Stimulated activated effector memory CD8-positive, alpha-beta T cell treated with anti-CD3 and anti-CD28 coated beads, Interleukin-12 subunit alpha, Interleukin-12 subunit beta, amount 100 ng/mL, for 72 hours (primary cell): ENCODE measurements at places on chromosomes 7 and 10.

DNA sequence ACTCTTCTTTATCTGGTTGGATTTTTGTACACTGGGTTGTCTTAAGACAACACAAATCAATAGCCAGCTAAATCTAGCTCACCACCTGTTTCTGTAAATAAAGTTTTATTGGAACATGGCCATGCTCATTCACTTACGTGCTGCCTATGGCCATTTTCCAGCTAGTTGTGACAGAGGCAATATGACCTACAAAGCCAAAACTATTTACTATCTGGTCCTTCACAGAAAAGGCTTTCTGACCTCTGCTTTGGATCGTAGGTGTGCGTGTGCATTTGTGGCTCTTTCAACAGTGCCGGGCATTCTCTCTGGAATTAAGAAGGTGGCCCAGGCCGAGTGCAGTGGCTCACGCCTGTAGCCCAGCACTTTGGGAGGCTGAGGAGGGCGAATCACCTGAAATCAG lies 45.5 kb downstream of the NRAP start:
- no peak for DNase-seq

- DNase-seq = no peak
Measured at GRCh38 chr7:94838717-94839116, 68.7 kb upstream of the PPP1R9A start.

DNA sequence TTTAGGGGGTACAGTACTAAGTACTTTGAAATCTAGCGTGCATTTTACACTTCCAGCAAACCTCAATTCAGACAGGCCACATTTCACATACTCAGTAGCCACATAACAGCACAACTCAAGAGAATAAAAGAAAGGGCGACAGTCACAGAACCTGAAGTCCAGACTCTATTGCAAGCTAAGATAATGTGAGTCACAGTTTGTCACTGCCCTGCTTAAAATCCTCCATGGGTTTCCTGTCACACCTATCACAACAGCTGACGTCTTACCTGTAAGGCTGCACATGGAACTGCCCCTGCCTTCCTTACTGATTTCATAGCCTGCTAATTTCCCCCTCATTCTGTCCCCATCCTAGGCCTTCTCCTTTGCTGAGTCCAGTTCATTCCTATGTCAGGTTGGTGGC lies 16.1 kb upstream of the CDK14 start:
- DNase-seq = no peak

DNA sequence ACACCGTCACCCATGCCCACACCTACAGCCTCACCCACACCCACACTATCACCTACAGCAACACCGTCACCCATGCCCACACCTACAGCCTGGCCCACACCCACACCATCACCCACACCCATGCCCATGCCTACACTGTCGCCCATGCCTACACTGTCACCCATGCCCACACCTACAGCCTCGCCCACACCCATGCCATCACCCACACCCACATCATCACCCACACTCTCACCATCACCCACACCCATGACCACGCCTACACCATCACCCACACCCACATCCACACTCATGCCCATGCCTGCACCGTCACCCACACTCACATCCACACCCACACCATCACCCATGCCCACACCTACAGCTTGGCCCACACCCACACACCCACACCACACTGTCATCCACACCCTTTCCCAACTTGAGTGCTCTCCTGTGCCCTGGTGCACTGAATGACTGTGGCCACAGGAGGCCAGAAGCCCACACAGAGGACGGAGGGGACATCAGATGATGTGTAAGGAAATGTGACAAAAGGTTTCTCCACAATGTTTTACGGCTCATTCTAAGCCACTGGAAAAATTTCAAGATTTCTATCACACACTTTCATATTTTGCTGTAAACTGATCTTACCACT lies 153.3 kb downstream of the WDR37 start:
- DNase-seq = no peak

GRCh38 chr7:99080679-99081078 lies 63.2 kb downstream of the SMURF1 start:
- no peak for DNase-seq

GRCh38 chr10:27450225-27450624 lies 53.9 kb upstream of the RAB18 start:
- DNase-seq = no peak

- DNase-seq = no peak
Measured at GRCh38 chr7:132130497-132130896, 445.8 kb downstream of the PLXNA4 start.

DNA sequence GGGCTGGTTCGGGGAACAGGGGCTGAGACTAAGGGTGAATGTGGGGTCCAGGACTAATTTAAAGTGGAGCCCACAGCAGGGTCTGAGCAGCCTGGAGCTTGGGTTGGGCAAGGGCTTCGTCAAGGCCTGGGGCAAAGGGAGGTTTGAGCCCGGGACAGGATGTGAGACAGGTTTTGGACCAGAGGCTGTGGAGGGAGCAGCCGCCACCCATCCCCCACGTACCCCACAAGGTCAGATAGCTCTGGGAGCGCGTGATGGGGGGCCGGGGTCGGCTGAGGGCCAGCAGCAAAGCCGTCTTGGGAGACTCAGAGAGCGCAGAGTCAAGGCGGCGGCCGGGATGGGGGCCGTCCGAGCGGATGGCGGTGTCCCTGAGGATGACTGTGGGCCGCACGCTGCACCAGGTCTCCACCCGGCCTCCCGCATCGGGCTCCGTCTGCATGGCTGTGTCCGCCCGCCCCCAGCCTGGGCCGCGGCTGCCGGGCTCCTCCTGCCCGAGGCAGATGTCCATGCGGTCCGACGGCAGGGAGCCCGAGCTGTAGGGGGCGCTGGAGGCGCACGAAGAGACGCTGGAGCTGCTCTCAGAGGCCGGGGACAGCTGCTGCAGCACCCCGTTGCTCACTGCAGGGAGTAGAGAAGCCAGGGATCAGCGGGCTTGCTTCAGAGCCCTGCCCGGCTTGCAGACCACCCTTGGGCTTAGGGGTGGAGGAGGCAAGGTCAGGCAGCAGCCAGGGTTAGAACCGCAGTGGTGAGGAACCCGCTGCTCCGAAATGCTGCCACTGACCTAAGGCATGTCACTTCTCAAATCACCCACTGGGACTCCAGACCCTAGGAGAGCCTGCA lies 12.1 kb downstream of the PDZD7 start:
- peak; percentile 81 for DNase-seq

GRCh38 chr7:124089621-124090020 lies 56.8 kb upstream of the TMEM229A start:
- no peak for DNase-seq

DNA sequence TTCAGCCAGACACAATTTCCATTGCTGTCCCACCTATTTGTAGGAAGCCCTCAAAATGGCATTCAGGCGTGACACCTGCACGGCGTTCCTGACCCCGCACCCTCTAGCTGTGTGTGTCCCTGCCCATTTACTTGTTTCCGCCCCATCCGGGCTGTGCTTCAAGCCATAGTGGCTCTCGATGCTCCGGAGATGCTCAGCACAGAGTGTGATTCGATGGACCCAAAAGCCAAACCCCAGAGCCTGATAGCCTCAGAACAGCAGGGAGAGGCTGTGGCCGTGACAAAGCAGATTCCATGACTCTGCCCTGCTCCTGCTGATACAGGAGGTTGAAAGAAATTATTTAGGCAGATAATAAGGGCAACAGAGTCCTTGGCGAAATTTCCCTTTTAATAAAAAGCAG lies 13.4 kb downstream of the BUD31 start:
- DNase-seq = no peak

GRCh38 chr7:99752356-99752755 lies 17.4 kb upstream of the CYP3A7 start:
- no peak for DNase-seq

DNA sequence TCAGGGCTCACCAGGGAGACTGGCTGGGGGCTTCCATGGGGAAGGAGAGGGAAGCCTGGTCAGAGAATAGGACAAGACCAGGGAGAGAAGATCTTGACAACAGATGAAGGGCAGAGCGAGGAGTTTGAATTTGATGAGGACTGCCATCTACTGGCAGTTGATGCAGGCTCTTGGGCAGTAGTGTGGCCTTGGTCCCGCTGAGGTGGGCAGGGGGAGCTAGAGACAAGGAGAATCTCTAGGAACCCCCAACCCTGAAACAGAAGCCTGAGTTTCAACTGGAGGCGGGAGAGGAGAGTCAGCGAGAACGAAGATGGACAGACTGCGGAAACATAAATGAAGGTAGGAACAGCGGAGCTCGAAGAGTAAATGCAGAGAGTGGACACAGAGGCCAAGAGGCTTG lies 81.0 kb downstream of the PPP1R3C start:
- DNase-seq = no peak

GRCh38 chr10:59622320-59623132 lies 87.1 kb downstream of the SLC16A9 start:
- no peak for DNase-seq

DNA sequence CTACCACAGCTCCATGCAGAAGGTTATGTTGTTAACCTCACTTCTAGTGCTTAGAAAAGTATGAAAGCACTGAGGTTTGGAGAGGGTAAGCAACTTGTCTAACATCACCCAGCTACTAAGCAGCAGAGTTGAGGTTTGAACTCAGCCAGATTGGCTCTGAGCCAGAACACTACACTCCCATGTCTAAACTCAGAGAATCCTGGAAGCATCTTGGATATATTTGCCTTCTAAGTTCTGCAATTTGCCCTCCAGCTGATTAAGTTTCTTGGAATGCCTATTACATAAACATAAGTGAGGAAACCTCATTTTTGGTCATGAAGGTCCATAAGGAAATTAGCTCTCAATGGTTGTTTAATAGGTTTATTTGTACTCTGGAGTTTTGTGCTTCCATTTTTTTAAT lies 78.1 kb upstream of the PHYHIPL start:
- DNase-seq = no peak

DNA sequence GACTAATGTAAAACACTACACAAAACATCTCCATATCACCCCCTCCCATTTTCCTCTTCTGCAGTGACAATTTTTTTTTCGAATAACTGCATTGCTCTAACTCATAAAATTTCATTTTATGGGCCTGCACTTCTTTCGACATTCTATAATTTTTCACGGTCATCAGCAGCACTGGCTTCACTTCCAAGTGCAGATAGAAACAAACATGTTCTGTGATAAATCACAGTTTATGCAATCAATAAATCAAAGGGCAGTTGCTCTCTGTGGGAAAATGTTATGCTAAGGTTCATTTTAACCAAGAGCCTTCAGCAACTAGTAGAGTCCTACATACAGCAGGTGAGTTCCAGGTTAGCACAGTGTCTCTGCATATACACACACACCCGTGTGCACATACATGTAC lies 100.1 kb downstream of the GPAM start:
- DNase-seq = no peak

DNA sequence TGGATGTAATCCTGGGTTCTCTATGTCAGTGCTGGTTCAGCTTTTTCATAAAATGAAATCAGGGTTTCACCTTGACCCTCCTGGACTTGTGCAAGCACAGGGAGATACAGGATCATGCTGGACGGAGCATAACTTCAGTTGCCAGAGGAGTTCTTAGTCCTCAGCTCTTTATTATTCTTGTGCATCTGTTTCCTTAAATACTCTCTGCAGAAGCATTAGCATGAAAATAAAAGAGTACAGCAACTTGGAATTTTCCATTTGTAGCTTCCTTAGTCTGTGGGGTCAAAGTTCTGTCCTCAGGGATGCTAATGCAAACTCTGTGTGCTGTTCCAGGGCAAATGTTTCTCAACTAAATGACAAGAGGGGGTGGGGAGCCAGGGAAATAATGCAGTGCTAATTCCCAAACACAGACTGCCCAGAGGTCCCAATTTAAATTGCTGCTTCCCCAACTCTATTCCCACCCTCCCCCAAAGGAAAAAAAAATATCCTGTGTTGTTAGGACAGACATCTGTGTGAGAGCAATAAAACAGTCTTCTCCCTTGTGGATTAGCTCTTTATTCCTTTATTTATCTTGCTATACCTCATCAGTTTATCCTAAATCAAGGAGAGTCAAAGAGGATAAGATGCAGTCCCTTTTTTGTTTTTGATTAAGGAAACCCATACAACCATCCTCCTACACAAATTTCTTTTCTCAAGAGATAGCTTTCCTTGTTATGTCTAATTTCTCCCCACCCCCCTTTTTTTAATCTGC lies 905.0 kb downstream of the LRMDA start:
- DNase-seq = no peak

DNA sequence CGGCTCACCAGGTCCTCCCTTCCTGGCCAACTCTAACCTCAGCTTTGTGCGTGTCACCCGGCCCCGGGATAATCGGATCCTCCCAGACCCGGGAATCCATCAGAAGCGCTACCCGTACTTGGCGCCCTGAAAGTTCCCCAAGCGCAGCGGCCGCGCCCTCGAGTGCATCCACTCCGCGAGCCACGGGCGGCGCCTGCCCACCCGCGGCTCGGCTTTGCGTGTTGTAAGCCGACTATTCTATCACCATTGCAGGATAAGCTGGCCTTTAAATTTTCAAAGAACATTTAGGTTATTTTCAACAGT lies 35.7 kb upstream of the EBLN1 start:
- no peak for DNase-seq

DNA sequence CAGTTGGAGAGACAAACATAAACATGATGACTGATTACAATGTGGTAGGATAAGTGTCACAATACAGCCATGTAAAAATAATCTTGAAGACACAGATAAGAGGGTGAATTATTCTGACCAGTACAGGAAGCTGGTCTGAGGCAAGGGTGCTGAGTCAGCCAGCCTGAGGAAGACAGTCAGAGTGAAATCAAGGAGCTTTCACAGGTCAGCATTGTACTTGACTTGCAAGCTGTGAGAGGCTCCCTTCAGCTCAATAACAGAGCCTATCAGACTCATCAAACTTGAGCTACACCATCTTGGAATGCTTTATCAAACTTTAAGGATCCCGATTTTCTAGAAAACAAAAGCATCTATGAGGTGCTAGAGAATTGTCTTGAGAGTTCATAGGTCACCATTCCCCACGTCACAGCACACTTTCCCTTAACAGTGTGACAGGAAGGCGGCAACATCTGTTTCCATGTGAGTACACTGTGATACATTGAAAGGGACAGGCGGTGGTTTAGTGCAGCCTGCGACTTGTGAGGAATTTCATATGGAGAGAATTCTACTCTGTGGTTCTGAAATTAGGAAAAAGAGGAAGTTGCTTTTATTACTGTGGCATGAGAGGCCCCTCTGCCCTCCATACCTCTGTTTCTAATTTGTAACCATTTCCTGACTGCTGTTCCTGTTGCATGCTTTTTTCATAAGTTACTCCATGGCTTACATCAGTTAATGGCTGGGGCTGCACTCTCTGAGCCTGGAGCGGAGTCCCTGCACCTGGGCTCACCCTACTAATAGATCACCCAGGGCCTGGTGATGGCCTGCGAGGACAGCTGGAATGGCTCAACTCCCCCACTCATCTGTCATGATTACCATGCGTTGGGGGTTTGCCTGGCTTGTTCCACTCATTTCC lies 417.1 kb downstream of the SUGCT start:
- DNase-seq = no peak

DNA sequence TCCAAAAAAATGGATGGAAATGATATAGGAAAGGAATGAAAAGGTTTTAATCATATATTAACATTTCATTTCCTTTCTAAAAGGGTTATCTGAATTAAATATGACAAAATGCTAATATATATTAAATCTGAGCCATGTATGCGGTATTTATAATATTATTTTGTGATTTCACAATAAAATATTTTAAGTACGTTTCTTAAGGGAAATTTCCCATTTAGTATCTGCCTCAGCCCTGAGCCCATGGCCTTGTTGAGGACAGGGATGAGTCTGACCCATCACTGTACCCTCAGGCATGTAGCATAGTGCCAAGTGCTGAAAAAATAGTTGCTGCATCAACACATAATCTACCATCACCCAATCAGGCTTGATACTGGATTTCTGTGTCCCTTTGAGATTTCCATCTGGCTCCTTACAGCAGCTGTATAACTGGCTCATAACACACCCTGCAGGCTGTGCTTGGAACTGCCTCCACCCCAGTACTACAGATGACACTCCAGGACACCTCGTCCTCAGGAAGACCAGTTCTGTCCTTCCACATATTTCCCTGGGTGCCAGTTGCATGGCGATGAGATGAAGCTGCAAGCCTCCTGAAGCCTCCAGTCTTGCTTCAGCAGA lies 59.4 kb upstream of the ASAH2 start:
- peak; percentile 5 for DNase-seq
